ENCODE measurements at places on chromosomes 1 and 21.

GRCh38 chr1:39957299-39958015 lies 2.5 kb downstream of the MFSD2A start:
- DNase-seq, result peak; percentile 35

DNA sequence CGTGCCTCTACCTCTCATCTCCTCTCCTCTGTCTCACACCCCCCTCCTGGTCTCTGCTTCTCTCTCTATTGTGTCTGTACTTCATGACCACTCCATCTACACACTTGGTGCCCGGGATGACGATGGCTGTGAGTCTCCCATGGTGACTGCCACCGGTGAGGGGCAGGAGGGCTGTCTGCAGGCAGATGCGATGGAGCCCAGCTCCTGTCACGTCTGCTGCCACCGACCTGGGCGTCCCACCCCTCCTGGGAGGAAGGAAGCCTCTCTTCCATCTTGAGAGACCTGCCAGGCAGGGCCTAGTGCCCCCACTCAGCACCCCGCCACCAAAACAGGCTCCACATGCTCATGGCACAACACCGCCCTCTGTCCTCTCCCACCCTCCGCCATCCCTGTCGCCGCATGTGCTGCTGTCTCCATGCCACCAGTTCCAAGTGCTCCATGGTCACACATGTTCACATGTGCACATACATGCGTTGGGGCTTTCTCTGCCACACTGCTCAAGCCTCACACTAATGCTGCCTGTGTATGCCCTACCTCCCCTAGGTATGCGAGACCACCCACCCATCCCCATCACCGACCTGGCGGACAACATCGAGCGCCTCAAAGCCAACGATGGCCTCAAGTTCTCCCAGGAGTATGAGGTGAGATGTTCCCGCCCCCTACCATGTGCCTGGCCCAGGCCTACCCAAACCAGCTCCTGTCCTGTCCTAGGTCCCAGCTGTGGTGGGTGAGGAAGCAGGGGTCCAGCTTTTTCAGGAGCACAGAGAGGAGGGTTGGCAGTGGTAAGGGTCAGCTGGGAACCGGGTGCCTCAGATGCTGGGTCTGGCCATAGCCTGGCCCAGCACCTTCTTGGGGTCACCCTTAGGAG lies 36.6 kb upstream of the KDM4A start:
- no peak for DNase-seq

GRCh38 chr1:84377480-84378095 lies 20.7 kb upstream of the DNASE2B start:
- peak; percentile 87 for DNase-seq

- no peak for DNase-seq
These were observed 785 bp downstream of the ZNF697 start for GRCh38 chr1:119647228-119647733.

DNA sequence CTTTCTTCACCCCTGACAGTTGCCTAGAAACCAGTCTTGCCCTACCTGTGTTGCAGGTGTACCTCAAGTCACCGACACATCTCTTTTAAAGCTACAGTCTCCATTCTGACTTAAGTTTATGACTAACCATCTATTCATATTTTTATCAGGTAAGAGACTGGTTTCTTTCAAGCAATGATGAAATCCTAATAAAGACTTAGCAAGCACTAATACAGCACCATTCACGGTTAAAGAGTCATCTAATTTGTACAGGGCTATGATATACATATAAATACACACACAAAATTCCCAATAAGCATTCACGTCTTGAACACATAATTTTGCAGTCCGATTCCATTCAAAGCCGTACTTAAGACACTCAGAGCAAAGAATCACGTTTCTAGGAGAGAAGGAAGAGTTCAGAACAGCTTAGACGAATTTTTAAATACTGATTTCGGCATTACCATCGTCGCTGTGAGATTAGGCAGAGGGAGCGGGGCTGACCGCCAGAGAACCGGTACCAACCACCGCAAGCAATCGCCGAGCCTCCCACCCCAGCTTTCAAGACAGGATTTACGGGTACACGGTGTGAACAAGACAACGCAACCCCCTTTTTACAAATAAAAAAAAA lies 943 bp downstream of the ERRFI1 start:
- peak; percentile 15 for DNase-seq

DNA sequence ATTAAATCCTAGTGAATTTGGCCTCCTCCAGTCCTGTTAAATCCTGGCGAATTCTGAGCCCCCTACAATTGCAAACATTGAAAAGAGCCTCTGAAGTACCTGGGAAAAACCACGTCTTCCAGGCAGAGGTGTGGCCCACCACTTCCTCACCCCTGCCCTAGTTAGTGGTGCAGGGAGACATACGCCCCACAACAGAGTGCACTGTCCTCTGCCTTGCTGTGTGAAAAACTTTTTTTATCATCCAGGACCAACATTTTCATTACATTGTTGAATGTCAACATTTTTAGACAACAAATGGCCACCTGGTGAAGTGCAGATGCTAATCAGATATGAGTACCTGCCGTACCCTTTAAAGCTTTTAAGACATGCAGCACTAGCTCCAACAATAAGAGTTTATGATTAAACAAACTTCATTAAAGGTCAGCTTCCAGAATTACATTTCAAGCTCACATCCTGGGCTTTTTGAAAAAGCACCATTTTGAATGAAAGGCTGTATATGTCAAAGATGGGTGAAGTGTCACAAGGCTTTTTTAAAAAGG lies 13.6 kb upstream of the TMPRSS2 start:
- no peak for DNase-seq

DNA sequence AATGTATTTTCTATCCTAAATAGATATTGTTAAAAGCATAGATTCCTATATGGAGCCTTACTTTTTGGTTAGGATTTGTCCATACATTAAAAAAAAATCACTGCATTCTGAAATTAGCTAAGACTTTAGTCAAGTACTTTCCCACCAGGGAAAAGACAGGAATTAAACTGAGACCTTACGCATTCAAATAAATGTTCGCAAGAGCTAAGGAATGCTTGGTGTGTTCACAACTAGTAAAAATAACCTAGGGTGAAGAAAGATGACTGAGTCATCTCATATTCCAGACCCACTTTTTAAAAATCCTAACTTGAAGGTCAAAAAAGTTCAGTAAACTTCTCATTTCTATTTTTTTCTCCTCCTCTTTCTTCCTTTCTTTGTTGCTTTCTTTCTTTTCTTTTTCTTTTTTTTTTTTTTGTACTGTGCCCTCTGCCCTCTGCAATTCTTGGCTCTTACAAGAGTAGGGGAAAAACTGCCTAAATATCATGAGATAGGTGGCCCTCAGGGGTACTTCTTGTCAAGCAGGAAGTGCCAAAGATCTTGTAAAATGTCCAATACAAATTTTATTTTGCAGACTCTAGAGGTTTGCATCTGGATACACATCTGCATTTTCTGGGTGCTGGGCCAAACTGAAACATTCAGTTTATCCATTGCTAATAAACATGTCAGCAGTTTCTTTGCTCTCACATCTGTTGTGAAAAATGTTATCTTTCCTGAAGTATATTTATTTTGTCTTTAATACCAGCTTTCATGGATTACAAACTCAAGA lies 121.4 kb upstream of the GORAB start:
- DNase-seq, result peak; percentile 95

- DNase-seq, result peak; percentile 89
These were observed 39.7 kb downstream of the BACE2 start for GRCh38 chr21:41207401-41208375.

DNA sequence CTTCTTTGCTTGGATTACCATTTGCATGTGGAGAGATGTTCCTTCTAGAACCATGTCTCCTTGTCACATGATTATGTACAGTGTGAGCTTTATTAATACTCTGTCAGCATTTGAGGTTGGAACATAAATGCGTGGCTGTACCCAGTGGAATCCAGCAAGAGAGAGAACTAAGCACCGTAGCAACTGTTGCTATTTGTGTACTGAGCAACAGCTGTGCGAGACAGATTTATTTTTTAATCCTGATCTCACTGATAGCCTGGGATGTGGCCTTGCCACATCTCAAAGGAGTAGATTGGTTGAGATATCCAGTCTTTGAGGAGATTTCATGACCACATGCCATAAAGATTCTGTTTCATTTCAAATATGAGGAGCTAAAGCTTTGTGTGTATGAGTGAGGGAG lies 43.4 kb downstream of the KIF1B start:
- DNase-seq, result peak; percentile 81

DNA sequence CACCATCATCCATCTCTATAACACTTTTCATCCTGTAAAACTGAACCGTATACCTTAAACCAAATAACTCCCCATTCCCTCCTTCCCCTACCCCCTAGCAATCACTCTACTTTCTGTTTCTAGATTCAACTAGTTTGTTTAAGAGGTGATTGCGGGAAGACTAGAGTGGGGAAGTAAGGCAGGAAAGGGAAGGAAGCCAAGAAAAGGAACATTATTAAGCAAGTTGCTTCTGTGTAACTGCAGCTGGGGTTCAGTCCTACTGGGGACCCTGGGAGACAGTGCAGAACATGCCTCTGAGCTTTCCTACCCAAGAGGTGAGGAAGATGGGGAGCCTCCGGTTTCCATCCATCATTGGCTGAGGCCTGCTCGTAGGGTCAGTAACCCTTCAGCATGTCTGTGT lies 28.9 kb upstream of the H3-3A start:
- DNase-seq, result no peak

GRCh38 chr21:38388203-38388602 lies 110.1 kb downstream of the ERG start:
- peak; percentile 12 for DNase-seq

- DNase-seq, result no peak
These were observed 246.2 kb upstream of the ADGRL2 start for GRCh38 chr1:81554534-81554933.

GRCh38 chr1:247334378-247335133 lies 2.9 kb upstream of the ZNF496 start:
- no peak for DNase-seq

GRCh38 chr1:181783208-181783607 lies 278.3 kb downstream of the ZNF648 start:
- DNase-seq, result no peak

- DNase-seq, result no peak
These were observed 100.0 kb downstream of the ELAVL4 start for GRCh38 chr1:50208756-50209155.

DNA sequence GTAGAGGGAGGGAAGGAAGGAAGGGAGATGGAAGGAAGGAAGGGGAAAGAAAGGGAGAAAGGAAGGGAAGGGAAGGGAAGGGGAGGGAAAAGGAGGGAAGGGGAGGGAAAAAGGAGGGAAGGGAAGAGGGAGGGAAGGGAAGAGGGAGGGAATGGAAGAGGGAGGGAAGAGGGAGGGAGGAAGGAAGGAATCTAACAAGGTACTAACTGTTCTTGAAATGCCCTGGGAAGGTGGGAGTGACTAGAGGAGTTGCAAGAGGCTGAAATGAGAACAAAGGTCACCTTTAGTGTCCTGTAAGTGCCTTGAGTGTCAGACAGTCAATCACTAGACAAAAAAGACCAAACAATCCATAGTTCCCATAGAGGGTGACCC lies 2.3 kb upstream of the ATP2B4 start:
- DNase-seq, result no peak

GRCh38 chr21:28640326-28640725 lies 352.4 kb downstream of the LTN1 start:
- DNase-seq, result no peak

DNA sequence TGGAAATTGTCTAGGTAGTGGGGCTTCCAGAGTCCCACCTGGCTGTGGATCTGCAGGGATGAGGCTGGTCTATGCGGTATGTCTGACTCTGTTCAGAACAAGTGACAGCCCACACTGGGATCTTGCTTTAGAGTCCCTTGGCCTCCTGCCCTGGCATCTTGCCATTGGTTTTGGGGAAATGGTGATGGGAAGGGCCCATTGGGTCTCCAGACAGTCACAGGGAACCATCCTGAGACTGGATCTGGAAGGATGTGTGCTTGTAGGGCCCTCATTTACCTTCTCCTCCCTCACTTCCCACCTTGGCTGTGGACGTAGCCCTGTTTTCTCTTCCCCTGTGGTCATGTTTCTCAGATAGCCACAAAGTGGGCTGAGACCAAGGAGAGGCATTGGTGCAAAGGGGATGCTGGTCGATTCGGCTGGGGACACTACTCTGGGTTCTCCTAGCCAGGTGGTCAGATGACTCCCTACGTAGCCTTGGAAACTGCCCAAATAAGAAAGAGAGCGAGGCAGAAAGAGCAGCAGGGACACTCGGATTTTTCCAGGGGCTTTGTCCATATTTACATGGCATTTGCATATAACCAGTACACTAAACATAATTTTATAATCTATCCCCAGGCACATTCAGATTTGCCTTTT lies 15.1 kb downstream of the SOX13 start:
- no peak for DNase-seq

- no peak for DNase-seq
These were observed 96.3 kb downstream of the PLPP3 start for GRCh38 chr1:56483104-56483503.

GRCh38 chr1:109078317-109078716 lies 2.5 kb upstream of the TAF13 start:
- no peak for DNase-seq

- DNase-seq, result no peak
These were observed 21.8 kb downstream of the USP25 start for GRCh38 chr21:15751546-15751945.

- no peak for DNase-seq
These were observed 156.3 kb downstream of the DHRS3 start for GRCh38 chr1:12461754-12462153.

GRCh38 chr1:109197158-109198042 lies 16.3 kb upstream of the SARS1 start:
- DNase-seq, result peak; percentile 100

- DNase-seq, result no peak
These were observed 152.2 kb upstream of the LMO4 start for GRCh38 chr1:87176514-87176913.
